ENCODE measurements at places on chromosomes 7 and 10.

- no peak for DNase-seq
Measured at GRCh38 chr7:12801107-12801506, 113.7 kb downstream of the ARL4A start.

- DNase-seq = no peak
Measured at GRCh38 chr10:7383442-7383841, 27.4 kb downstream of the SFMBT2 start.

DNA sequence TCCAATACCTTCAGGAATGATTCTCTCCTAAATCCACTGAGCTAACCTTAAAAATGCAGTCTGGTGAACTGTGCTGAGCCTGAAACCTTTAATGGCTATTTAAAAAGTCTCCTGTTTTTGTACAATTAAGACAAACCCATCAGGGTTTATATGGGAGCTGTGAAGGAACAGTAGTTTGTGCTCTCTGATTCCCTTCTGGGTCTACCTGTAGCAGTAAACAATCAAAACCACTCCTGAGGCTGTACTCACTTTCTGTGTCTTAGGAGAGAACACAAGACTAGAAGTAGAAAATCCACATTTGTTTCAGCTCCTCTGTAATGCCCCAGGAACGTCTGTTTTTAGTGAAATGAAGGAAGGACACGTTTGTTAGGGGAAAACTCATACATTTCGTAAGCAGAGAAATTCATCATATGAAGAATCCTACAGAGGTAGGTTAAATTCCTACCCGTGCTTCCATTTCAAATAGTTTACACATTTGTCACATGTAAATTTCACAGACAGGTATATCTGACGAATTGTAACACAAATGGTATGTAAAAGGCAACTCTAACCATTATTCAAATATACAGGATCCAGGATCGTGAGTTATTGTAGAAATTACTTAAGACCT is 2.6 kb downstream of the CUX1 start:
- no peak for DNase-seq

GRCh38 chr10:82888809-82889455 is 1013.9 kb downstream of the NRG3 start:
- no peak for DNase-seq

DNA sequence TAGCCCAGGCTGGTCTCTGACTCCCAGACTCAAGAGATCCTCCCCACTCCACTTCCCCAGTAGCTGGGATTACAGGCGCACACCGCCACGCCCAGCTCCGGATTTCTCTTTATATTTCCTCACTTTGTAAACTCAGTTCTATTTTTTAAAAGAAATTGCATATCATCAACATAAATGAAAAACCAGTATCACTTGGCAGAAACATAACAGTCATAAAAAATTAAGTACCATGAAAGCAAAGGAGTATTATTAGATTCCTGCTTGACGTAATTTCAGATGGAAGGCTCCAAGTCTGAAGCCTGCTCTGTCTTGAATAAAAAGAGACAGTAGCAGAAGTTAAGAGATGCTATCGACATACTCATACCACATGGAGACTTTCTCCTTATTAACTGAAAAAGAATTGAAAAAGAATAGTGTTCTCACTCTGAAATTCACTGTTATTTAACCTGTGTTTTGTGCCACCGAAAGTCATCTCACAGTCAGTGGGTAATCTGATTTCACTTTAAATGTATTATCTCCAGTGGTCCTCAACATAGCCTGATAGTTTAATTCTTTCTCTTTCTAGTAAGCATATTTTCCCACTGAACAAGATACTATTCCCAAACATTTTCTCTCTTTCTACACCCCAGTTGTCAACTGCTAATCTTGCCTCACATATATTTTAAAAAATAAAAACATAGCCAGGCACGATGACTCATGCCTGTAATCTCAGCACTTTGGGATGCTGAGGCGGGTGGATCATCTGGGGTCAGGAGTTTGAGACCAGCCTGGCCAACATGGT is 40.3 kb upstream of the ADRB1 start:
- DNase-seq = no peak

DNA sequence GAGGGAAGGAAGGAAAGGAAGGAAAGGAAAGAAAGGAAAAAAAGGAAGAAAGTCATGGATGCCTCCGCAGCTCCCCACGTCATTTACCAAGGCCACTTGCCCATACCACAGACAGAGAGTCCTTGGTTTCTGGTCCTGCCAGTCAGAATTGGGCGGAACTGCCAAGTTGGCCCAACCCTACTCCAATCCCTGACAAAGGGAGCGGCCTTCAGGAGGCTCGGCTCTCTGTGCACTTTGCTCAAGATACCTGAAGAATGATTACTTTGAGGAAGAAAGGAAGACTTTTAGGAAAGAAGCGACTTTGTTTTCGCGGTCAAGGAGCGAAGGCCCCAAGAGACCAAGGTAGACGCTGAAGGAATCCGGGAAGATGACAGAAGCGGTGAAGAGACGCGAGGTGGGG is 49.1 kb upstream of the FXYD4 start:
- no peak for DNase-seq

GRCh38 chr7:76394957-76395356 is 14.5 kb downstream of the SSC4D start:
- DNase-seq = no peak

GRCh38 chr7:116122972-116123595 is 87.3 kb upstream of the TES start:
- peak; percentile 3 for DNase-seq

DNA sequence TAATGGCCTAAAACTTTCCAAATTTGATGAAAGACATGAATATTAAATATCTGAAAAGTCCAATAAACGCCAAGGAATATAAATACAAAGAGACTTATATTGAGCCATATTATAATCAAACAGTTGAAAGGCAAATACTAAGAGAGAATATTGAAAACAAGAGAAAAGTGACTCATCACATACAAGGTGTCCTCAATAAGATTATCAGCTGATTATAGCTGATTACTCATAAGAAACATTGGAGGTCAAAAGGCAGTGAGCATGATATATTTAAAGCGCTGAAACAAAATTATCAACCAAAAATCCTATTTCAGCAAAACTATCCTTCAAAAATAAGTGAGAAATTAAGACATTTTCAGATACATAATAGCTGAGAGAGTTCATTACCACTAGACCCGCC is 7.8 kb upstream of the NPC1L1 start:
- no peak for DNase-seq

DNA sequence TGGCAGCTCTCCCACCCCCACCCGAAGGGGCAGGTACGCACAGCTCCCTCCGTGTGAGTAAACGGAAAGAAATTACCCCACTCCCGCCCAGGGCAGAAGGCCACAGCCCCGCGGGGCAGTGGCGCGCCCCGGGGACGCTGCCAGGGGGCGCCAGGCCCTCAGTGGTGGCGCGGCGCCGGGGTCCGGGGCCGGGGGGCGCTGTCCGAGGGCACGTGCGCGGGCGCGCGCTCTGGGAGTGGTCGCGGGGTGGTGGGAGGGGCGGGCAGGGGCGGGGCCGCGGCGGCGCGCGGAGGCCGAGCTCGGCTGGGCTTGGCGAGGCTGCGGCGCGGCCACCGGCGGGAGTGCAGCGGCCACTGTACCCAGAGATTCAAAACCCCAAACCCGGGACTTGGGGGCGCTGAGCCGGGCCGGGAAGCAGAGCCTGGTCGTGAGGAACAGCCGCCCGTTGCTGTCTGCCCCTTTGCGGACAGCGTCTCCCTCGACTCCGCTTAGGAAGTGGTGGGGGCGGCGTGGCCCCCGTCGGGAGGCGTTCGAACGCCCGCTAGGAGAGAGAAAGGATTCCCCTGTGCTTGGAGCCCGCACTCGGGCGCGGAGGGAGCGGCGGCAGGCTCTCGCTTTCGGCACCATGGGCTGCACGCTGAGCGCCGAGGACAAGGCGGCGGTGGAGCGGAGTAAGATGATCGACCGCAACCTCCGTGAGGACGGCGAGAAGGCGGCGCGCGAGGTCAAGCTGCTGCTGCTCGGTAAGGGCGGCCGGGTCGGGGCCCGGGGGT is at the start of gene GNAI1:
Gene GNAI1, plus strand, starts transcription at position 296 of the 773 bp plus-strand sequence. Its CDS starts 330 bp downstream, at position 626.
- peak; percentile 71 for DNase-seq

DNA sequence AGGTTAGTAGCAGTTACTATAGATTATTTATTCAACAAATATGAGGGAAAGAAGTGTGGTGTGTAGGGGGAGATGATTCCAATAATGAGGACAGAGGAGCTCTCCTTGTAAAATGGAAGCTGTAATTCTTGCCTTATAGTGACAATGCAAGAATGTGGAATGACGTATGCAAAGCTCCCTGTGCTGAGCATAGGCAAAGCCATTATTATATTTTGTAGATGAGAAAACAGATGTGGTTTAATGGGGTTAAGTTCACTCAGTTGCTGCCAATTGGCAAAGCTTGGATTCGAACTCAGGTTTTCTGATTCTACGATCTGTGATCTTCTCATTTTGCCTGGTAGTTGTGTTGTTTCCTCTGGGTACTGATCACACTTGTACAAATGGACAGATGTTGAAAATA is 153.3 kb downstream of the LSMEM1 start:
- DNase-seq = no peak

DNA sequence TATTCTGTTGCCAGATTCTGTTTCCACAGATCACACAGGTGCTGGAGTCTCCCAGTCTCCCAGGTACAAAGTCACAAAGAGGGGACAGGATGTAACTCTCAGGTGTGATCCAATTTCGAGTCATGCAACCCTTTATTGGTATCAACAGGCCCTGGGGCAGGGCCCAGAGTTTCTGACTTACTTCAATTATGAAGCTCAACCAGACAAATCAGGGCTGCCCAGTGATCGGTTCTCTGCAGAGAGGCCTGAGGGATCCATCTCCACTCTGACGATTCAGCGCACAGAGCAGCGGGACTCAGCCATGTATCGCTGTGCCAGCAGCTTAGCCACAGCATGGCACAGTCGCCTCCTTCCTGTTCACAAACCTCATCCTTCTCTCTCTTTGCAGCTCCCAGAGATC is 237.5 kb upstream of the PRSS1 start:
- DNase-seq = no peak

GRCh38 chr7:6258440-6259182 is 13.8 kb downstream of the CYTH3 start:
- peak; percentile 79 for DNase-seq

GRCh38 chr7:110922906-110923305 is 168.0 kb upstream of the LRRN3 start:
- no peak for DNase-seq

- no peak for DNase-seq
Measured at GRCh38 chr10:66752714-66753113, 173.1 kb upstream of the LRRTM3 start.

DNA sequence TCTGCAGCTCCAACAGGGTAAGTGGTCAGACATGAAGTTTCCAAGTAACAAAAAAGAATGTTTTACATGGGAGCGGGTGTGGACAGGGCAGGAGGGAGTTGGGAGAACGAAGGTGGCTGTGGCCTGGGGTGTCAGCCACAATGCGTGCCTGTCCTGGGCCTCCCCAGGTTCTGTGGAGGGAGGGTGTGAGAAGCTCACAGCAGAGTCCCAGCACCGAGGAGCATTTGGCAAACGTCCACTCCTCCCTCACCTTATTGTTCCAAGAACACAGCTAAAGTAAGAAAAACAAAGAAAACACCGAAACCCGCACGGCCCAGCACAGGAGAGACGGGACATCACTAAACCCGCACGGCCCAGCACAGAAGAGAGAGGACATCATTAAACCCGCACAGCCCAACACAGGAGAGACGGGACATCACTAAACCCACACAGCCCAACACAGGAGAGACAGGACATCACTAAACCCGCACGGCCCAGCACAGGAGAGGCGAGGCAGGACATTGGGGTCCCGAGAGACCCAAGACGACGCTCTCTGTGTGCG is 226.4 kb downstream of the MAD1L1 start:
- DNase-seq = no peak

DNA sequence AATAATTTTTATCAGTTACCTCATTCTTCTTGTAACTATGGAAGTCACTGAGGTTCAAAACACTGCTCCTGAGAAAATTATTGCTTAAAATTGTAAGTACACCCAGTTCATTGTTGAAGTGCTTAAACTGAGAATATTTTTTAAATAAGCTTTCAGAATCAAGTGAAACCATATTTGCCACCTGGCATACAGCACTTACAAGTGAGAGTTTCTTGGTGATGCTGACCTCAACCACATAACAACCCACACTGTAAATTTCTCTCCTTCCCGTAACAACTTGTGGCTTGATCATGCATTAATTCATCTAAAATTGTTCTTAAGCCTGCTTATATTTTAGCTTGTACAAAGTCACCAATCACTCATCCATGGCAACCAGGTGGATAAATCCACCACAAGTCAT is 34.0 kb downstream of the IMMP2L start:
- DNase-seq = no peak

Measured in GM04504 (cell line).